ENCODE measurements at places on chromosomes 2 and 18. TPM values are rescaled to one million over a fixed set of nuclear protein-coding genes. Genes with fewer than 3 reads are reported as not detected.

DNA sequence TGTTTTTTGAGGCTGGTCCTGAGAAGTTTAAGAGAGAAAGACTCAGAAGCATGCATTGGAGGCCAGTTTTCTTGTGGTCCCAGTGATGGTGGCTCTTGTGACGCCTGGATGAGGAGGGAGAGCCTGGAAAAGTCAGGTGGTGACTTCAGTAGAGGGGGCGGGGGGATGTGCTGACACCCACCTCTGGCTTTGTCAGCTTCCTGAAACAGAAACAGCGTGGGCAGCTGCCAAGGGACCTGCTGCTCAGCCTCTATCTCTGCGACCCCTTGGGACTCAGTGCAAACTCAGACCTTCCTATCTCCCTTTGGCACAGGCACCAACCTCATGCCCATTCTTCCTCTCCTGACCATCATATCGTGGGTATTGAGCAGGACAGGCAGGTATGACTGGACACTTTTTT, 6.4 kb downstream of the TGFBRAP1 start:
- no peak for DNase-seq

- no peak for DNase-seq
Observed at GRCh38 chr18:23171581-23172156, 36.4 kb downstream of the CABLES1 start.

GRCh38 chr2:82344670-82345069, 2040.1 kb upstream of the LRRTM1 start:
- DNase-seq: no peak

- DNase-seq: peak; percentile 41
Observed at GRCh38 chr2:239855863-239856587, 169.1 kb downstream of the NDUFA10 start.

GRCh38 chr2:29238497-29238896, 123.3 kb downstream of the CLIP4 start:
- no peak for DNase-seq

The COL6A3 gene
- total RNA-seq: 197 TPM

- DNase-seq: no peak
Observed at GRCh38 chr2:6937582-6937981, 20.4 kb downstream of the RNF144A start.

DNA sequence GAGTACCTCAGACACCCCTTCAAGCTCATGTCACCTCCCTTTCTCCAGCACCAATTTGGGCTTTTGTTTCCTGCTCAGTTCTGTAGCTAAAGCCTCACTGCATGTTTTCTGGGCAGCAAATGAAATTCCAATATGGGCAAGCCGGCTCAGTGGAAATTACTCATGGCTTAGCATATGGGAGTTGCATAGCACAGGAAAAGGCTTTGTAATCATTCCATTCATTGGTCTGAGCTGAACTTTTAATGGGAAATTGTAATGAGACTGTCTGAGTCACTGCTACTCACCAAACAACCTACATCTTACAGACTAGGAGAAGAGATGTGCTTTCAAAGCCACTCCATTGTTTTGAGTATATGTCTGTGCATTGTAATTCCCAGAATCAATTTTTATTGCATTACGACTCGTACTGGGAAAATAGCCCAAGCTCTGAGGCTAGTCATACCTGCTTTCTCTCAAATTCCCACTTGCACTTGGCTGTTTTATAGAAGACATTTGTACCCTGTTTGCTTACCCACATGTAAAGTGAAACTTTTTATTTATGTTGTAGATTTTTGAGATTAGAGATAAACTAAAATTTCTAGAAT, 139.5 kb upstream of the LRATD1 start:
- DNase-seq: no peak

The PROC gene
- not detected for total RNA-seq

The ANKRD53 gene
- 1.8 TPM for total RNA-seq

The MRO gene
- 1.9 TPM for total RNA-seq

DNA sequence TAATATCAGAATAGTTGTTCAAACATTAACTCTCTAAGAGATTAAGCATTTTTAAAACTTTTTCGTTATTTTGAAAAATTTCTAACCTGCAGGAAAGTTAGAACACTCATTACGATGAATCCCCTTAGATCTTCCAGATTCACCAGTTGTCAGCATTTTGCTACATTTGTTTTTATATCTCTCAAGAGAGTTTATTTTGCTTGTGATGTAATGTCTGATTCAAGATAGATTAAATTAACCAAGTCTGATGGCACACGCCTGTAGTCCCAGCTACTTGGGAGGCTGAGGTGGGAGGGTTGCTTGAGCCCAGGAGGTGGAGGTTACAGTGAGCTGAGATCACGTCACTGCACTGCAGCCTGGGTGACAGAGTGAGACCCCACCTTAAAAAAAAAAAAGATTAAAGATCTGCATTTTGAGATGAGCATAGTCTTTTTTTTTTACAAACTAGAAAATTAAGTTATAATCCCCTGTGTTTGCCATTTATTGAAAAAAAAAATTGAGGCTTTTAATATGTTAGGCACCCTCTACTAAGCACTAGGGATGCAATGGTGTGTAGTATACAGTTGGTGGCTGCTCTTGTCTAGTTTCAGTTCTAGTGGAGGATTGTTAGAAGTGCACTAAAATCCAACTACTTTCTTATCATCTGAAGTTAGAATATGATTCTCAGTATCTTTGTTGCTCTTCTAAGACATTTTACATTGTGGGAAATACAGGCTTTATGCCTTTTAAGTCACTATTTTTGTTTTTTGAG, 20.9 kb downstream of the RAB10 start:
- DNase-seq: no peak

DNA sequence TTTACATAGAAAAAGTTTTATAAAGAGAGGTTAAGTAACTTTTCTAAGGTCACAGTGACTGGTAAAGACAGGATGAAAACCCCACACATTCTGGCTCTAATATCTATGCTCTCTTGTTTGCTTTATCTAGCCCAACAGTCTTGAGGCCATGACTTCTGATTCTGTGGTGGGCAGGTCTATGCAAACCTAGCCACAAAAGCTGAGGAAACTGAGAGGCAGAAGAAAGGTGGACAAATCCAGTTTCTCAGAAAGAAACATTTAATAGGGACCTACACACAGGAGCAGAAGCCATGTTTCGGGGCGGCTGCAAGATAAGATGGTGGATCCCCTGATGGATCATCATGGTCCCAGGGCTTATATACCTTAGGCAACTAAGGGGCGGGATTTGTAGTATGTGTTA, 21.8 kb downstream of the HSPD1 start:
- no peak for DNase-seq

GRCh38 chr18:38481576-38481975, 916.0 kb upstream of the CELF4 start:
- DNase-seq: no peak

DNA sequence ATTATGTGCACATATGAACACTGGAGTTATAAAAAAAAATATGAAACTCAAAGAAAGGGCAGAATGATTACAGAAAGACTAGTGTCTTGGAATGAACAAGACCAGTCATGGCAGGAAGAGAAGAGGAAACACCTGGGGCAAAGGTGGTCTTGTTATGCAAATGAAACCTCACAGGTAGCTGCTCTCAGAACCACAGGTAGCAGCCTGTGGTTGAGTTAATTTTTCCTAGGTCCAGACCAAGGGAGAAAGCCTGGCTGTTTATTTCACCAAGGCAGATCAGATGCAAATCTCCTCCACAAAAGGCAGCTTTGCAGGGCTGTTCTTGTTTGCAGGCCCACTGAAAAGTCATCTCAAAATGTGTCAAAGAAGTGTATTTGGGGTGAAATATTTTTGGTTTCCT, 785.8 kb downstream of the RNF144A start:
- no peak for DNase-seq

- DNase-seq: no peak
Observed at GRCh38 chr2:100485396-100485795, 15.1 kb downstream of the NMS start.

The FHL2 gene
- 120 TPM for total RNA-seq

GRCh38 chr18:64164883-64165282, 16.0 kb upstream of the LINC00305 start:
- no peak for DNase-seq

- peak; percentile 56 for DNase-seq
Observed at GRCh38 chr18:77061946-77062517, 70.6 kb downstream of the MBP start.
